GM23338 (cell line): ENCODE measurements at places on chromosomes 1 and 21. TPM values are rescaled to one million over a fixed set of nuclear protein-coding genes. Genes with fewer than 3 reads are reported as not detected.

DNA sequence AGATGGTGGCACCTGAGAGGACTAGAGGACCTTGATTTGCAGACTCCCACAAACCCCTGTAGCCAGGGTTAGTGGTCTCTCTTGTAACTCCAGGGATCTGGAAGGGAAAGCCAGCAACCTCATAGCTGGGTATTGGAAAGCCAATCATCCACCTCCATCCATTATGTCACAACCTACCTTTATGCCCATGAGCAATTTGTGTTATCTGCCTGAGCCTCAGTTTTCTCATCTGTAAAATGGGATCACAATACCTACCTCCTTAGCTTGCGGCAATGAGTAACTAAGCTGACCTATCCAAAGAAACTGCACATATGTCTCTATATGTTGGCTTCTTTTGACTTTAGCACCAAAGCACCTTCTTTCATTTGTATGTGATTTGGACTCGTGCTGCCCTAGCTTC is 14.5 kb downstream of the DLGAP3 start:
- H3K36me3 ChIP-seq: no peaks in the 10 kb centered on the region
- H3K4me3 ChIP-seq: no peak overlapping the region
- peaks cover 22% of the 10 kb centered on the region; the same call in 1 of the 2 replicates for H3K4me1 ChIP-seq
- H3K27me3 ChIP-seq: no peaks in the 10 kb centered on the region
- H3K27ac ChIP-seq: no peak overlapping the region
- no peak for DNase-seq

DNA sequence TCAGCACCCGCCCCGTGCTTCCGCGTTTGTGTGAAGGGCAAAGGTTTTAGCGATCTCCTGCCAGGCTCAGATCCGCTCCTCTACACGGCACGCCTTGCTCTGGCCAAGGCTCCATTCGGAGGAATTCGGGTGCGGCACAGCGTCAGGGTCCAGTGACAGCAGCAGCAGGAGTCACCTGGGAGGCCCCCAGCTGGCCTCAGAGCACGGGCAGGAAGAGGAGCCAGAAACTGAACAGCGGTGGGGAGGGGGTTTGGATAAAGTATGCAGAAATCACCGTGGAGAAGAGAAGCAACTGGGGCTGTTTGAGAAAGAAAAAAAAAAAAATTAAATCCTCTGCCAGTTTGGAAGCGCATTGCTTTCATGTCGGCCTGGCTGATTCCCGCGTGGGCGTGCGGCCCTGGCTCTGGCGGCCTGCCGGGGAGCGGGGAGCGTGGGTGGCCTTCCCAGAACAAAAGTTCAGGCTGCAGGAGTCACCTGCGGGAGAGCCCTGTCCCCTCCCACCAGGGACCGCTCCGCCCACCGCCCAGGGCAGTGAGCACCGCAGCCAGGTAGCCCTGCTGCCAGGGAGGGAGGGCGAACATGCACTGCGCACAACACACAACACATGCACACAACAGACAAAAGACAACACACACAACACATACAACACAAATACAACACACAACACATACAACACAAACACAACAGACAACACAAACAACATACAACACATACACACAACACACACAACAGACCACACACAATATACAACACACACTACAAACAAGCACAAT is 107.6 kb downstream of the ETS2 start:
- H3K27me3 ChIP-seq: peaks cover 9% of the 10 kb centered on the region; the same call in 1 of the 2 replicates
- peaks cover 20% of the 10 kb centered on the region for H3K4me1 ChIP-seq
- DNase-seq: peak; percentile 78
- H3K27ac ChIP-seq: no peak overlapping the region
- H3K36me3 ChIP-seq: no peaks in the 10 kb centered on the region

DNA sequence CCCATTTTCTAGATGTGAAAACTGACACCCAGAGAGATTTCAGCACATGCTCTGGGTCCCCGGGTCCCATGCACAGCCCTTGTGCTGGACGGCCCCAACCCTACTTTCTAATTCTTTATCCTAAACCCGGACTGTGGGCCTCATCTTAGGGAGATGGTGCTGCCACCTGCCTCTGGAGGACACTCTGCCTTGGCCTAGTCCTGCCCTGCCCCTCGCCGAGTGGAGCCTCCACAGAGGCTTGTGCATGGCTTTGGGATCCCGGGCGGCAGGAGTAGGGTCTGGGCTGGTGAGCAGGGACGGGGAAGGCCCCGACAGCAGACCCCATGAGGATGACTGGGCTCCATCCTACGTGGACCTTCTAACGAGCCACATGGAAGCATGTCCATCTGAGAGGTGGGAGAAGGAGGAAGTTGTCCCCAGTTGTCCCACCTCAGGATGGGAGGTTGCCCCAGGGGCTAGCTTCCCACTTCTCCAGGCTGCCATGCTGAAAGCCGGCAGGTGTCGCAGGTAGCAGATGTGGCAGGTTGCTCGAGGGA is 12.4 kb downstream of the MX2 start:
- H3K36me3 ChIP-seq: no peaks in the 10 kb centered on the region
- no peak overlapping the region for H3K27ac ChIP-seq
- no peaks in the 10 kb centered on the region for H3K27me3 ChIP-seq
- no peak for DNase-seq
- H3K4me3 ChIP-seq: no peak overlapping the region

LRRC53 gene
- not detected in 2 replicates for total RNA-seq

VANGL2 gene
- 42.8 and 51.3 TPM in 2 replicates for total RNA-seq
